ENCODE measurements at places on chromosomes 11 and 22.

DNA sequence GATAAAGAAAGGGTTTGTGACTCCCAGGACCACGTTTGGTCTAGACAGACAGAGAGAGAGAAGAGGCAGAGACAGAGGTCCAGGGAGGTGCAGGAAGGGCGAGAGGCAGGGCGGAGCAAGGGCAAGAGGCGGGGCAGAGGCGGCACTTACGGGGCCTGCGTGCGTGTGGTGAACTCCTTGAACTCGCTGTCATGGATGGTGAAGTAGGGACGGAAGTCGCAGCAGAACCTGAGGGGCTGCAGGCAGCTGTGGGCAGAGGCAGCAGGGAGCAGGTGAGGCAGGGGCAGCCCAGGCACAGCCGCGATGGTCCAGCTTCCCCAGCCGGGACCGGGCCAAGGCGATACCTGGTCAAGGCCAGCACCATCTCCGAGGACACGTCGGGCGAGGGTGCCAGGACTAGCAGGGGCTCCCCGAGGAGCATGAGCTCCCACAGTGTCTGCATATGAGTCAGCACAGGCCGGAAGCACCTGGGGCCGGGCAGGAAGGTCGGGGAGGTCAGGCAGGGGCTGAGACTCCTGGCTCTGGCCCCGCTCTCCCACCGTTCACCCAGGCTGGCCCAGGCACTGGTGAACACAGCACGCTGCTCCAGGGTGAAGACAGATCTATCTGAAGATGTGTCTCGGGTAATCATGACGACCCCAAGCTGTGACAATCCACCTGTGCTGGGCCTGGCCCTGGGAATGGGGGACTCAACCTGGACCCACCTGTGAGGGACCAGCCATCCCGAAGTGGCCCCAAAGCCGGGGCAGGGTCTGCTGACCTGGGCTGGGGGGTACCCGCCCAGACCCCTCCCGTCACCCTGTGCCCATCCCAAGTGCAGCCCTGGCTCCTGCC lies 7.2 kb upstream of the PLXNB2 start:
- peak overlapping the region; percentile 27 for H3K4me3 ChIP-seq
- no peaks in the 10 kb centered on the region for H3K36me3 ChIP-seq
- peak overlapping the region; percentile 59 for H3K27ac ChIP-seq
- DNase-seq = peak; percentile 91
- peaks cover 20% of the 10 kb centered on the region for H3K4me1 ChIP-seq

GRCh38 chr11:62324731-62325556 lies 12.3 kb upstream of the ASRGL1 start:
- no peaks in the 10 kb centered on the region for H3K27me3 ChIP-seq
- no peaks in the 10 kb centered on the region for H3K4me1 ChIP-seq
- no peaks in the 10 kb centered on the region for H3K36me3 ChIP-seq
- DNase-seq = peak; percentile 81
- H3K27ac ChIP-seq = no peak overlapping the region
- H3K4me3 ChIP-seq = no peak overlapping the region

DNA sequence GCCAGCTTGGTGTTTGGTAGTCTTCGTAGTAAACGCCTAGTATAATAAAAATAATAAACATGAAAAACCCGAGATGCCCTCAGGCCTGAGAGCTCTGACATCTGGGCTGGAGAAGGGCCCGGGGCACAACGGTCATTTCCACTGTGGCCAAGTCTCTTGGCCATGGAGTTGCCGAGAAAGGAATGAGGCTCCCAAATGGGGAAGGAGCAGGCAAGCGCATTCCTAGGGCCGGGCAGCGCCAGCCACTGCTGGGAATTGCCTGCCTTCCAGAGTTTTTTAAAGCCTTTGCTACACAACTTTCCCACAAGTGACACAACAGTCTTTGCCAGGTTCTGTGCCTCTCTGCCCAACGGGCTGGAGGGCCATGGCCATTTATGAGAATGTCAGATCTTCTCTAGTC lies 103.4 kb downstream of the NAV2 start:
- peaks cover 25% of the 10 kb centered on the region for H3K4me1 ChIP-seq
- H3K27ac ChIP-seq = no peak overlapping the region
- no peaks in the 10 kb centered on the region for H3K27me3 ChIP-seq

GRCh38 chr11:36628765-36629244 lies 30.8 kb upstream of the RAG2 start:
- DNase-seq = no peak
- H3K27ac ChIP-seq = no peak overlapping the region
- no peaks in the 10 kb centered on the region for H3K4me1 ChIP-seq
- no peak overlapping the region for H3K4me3 ChIP-seq

DNA sequence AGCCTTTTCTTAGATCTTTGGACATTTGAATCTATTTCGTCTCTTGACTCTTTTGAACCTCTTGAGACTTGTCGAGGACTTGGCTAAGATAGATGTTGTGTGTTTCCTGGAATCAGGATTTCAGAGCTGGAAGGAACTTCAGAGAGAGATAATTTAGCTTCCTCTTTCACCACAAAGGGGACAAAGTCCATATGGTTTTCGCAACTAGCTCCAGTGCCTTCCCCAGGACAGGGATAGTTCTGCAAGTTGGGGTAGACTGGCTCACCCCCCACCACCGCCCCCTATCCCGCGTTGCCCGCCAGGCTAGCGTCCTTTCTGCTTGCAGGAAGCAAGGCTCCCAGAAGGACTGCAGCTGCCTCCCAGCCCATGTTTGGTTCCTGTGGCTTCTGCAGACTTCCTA lies 75.7 kb upstream of the MYO18B start:
- H3K36me3 ChIP-seq = no peaks in the 10 kb centered on the region
- DNase-seq = peak; percentile 77
- peaks cover 28% of the 10 kb centered on the region for H3K4me1 ChIP-seq
- no peaks in the 10 kb centered on the region for H3K27me3 ChIP-seq
- peak overlapping the region; percentile 33 for H3K27ac ChIP-seq
- no peak overlapping the region for H3K4me3 ChIP-seq

GRCh38 chr11:11973361-11973800 lies 35.0 kb downstream of the DKK3 start:
- no peaks in the 10 kb centered on the region for H3K27me3 ChIP-seq
- peak overlapping the region; percentile 68 for H3K27ac ChIP-seq
- DNase-seq = peak; percentile 62
- H3K36me3 ChIP-seq = no peaks in the 10 kb centered on the region

DNA sequence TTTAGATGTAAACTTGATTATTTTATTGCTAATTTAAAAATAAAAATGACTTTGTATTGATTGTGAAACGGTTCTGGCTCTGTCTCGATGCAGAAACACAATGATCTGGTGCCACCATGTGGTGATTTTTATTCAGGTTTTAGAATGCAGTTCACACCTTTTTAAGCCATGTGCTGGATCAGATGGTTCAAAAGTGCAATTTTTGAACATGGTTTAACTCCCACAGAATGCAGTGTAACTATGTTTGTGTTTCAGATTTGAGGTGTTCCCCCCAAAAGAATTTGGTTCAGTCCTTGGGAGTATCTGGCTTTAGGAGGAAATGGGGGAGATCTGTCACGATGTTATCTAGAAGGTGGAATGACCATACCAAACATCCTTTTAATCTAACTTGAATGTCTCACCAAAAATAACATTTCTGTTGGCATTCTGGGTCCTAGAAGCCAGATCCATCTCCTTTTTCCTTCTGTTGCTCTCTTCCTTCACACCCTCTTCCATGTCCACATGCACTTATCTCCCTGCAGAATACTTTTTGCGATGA lies 7.9 kb downstream of the MRPL16 start:
- H3K27ac ChIP-seq = peak overlapping the region; percentile 15
- H3K4me3 ChIP-seq = no peak overlapping the region
- peaks cover 77% of the 10 kb centered on the region for H3K36me3 ChIP-seq
- no peaks in the 10 kb centered on the region for H3K4me1 ChIP-seq
- no peak for DNase-seq

GRCh38 chr11:45333001-45333971 lies 47.1 kb upstream of the SYT13 start:
- no peak for DNase-seq
- no peaks in the 10 kb centered on the region for H3K36me3 ChIP-seq
- peak overlapping the region; percentile 27 for H3K4me3 ChIP-seq
- H3K4me1 ChIP-seq = peaks cover 12% of the 10 kb centered on the region
- peak overlapping the region; percentile 65 for H3K27ac ChIP-seq
- H3K27me3 ChIP-seq = no peaks in the 10 kb centered on the region

DNA sequence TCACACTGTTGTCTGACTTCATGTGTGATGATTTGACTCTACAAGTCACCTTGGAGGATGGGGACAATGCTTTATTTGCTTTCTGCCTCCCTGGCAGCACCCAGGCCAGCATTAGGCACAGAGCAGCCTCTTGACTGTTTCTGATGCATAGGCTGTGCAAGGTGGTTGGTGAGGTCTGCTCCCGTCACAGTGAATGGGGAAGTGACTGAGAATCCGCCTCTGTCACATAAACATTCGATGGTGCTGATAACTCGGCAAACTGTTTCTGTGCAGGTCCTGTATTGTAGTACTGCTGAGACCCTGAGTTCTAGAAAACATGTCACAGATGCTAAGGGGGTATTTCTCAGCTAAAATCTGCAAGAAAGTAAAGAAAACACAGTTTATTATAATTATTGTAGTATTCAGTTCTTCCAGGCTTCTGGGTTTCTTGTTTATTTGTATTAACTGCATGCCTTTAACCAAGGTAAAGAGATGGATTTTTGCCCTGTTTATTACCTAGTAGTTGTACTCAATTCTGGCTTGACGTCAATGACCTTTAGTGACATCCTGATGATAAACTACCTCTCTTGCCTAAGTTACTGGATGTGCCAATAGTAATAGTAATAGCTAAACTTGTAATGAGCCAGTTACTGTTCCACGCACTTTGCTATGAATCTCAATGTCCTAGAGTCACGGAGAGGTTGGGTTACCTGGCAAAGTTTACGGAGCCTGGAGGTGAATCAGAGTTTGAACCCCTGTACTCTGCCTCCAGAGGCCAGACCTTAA lies 24.8 kb upstream of the RCN1 start:
- peaks cover 9% of the 10 kb centered on the region for H3K27me3 ChIP-seq
- H3K36me3 ChIP-seq = no peaks in the 10 kb centered on the region
- DNase-seq = no peak
- H3K27ac ChIP-seq = no peak overlapping the region
- H3K4me3 ChIP-seq = no peak overlapping the region

DNA sequence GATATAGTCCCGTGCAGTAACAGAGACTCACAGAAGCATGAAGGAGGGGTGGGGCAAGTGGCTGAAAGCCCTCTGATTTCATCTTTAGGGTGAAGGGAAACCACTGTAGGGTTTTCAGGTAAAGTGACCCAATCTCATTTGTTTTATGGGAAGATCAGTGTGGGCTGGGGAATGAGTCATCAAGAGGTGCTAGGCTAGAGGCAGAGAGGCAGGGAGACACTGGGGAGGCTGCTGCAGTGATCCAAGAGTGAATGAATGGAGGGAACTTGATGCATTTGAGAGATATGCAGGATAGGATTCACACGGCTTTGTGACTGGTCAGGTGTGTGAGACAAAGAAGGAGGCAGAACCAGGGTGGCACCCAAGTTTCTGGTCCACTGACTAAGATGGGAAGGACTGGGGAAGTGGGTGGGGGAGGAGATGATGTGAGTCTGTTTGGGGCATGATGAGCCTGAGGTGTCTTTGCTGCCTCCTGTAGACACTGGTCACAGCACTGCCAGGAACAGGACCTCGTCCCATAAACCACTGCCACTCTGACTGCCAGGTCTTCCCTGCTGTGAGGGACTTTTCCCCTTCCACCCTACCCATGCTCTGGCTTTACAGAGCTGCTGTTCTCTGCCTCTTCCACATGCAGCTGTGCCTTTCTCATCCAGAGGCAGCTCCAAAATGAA lies 239.0 kb downstream of the TENM4 start:
- H3K4me3 ChIP-seq = no peak overlapping the region

- H3K4me1 ChIP-seq = peaks cover 23% of the 10 kb centered on the region
- H3K36me3 ChIP-seq = peaks cover 69% of the 10 kb centered on the region
- no peak overlapping the region for H3K4me3 ChIP-seq
- no peaks in the 10 kb centered on the region for H3K27me3 ChIP-seq
Measured at GRCh38 chr11:57679396-57679795, 11.5 kb downstream of the ZDHHC5 start.

DNA sequence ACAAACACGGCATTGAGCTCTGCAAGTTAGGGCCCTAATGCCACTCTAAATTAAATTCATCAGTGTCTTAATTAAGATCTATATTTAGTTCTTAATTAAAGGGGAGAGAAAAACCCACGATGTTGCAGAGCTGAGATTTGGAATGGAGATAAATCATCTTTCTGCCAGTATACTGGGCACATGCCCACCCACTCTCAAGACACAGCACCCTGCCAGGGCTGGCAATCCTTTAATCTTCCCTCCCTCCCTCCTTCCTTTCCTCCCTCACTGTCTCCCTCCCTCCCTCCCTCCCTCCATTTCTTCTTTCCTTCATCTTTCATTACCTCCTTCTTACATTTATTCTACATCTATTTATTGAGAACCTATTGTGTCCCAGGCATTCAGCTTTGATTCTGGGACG lies 194.8 kb downstream of the BUD13 start:
- peaks cover 57% of the 10 kb centered on the region for H3K27me3 ChIP-seq
- no peaks in the 10 kb centered on the region for H3K4me1 ChIP-seq
- no peaks in the 10 kb centered on the region for H3K36me3 ChIP-seq
- no peak for DNase-seq

DNA sequence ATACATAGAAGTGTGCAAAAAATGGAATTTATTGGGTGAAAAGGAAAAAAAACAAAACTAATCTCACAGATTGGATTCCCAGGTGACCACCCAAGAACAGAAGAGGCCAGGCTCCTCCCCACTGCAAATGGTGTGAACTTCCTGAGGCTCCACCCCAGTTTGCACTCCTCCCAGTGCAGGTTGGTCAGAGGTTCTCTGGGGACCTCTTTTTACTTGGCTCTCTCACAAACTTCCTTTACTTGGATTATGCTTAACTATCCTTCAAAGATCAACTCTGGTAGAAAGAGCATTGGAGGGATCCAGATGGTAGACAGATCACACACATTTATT lies 138.9 kb upstream of the CCDC90B start:
- no peaks in the 10 kb centered on the region for H3K27me3 ChIP-seq
- H3K27ac ChIP-seq = no peak overlapping the region
- no peaks in the 10 kb centered on the region for H3K4me1 ChIP-seq

DNA sequence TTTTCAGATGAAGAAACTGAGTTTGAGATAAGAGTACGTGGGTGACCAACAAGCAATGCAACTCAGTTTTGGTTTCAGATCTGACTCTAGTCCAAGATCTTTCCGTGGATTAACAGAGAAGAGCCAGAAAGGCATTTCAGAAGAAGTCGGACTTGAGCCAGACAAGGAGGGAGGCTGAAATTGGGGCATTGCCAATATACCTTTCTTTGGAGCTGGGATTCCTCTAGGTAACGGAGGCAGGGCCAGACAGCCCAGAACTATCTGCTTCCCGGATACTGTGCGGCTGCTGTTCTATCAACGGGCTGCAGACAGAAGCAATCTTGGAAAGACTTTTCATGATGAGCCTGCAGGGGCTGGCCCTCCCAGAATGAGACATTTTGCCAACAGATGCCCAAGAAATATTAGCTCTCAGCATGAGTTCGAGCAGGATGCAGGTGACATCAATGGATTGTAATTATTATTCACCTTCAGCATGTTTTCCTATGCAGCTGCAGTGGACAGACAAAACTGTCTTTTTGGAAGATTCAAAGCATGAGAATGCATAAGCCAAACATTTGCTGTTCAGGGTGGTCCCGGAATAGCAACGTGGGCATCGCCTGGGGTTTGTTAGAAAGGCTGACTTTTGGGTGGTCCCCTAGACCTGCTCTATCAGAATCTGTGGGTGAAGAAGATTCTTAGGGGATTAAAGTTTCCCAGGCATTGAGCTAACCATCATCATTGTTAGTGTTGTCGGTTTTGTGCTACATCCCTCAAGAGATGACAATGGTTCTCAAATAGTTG lies 95.7 kb downstream of the SCN3B start:
- H3K27ac ChIP-seq = no peak overlapping the region
- no peaks in the 10 kb centered on the region for H3K4me1 ChIP-seq
- DNase-seq = no peak
- no peak overlapping the region for H3K4me3 ChIP-seq
- H3K27me3 ChIP-seq = no peaks in the 10 kb centered on the region

- peak overlapping the region; percentile 84 for H3K27ac ChIP-seq
- H3K4me3 ChIP-seq = peak overlapping the region; percentile 68
- H3K36me3 ChIP-seq = no peaks in the 10 kb centered on the region
- H3K27me3 ChIP-seq = no peaks in the 10 kb centered on the region
Measured at GRCh38 chr11:103109818-103110388, 677 bp downstream of the DYNC2H1 start.

Measured in upper lobe of right lung (tissue), 1 donor.